ENCODE measurements at places on chromosomes 5 and 9. TPM values are rescaled to one million over a fixed set of nuclear protein-coding genes. Genes with fewer than 3 reads are reported as not detected.

Gene IL9
- not detected for total RNA-seq

Gene C9
- 0.08 TPM for total RNA-seq

Gene SPAAR
- total RNA-seq = not detected

Gene NPR3
- 0.08 TPM for total RNA-seq

Gene NSG2
- not detected for total RNA-seq

All from hair follicular keratinocyte (primary cell).